Testis (tissue), 5 donors: ENCODE measurements at places on chromosomes 11 and 22.

DNA sequence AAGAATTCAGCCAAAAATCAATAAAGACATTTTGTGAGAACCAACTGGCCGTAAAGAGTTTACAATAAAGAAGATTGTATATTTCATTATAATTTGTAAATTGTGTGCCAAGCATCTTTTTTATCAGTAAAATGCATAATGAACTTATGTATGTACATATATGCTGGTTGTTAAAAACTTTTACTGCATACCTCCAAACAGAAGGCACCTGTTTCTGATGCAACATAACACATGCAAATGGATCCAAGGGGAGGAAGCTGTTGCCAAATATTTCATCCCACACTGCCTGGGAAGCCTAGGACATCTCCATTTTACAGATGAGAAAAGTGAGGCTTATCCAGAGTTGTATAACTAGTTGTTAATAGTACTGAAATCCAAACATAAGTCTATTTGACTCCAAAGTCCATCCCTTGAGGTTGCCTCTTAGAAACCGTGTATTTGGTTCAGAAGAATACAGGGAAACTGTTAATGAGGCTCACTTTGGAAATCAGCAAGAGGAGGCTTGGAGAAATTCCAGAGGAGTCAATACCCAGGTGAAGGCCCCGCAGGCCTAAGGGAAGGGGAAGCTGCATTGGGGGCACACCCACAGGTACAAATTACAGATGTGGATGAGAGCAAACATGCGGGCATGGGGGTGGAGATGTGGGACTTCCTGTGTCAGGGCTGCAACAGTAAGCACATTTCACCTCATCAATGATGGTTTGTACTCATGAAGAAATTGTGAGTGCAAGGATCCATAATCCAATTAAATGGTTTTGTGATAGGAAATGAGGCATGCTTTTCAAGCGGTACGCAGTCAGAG, 51.1 kb downstream of the RCN1 start:
- no peak for DNase-seq

DNA sequence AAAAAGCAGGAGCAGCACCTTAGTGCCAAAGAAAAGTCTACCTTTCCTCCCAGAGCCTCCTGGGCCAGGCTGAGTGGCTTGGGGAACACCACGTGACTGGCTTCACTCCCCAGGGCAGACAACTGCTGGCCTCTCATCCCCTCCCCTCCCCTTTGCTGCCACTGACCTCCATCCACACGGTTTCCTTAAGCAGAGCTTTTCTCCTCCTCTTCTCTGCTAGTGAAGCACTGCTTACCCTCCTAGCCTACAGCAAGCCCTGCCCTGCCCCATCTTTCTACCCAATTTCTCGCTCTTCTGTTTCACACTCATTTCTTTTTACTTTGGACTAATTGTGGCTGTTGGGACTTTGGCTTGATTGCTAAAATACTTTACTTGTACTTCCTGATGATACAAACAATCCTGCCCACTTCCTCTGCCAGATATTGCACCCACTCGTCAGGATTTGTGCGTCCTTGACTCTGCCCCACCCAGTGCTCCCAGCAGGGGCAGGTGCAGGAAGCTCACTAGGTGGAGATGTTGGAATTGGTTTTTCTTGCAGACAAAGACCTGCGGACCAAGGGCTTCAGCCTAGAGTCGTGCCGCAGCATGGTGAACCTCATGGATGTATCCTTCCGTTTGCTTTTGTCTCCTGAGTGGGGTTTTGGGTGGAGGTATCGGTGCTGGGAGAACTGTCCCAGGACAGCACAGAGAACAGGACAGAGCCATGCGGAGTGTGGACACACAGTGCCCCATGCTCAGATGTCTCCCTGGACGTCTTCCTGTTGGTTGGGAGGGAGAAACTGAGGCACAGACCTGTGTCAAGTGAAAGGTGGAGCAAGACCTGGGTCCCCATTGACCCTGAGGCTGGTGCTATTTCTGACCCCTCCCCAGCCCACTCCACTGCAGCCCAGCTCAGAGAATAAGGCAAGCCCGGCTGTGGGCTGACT, 27.3 kb downstream of the CAPN1 start:
- DNase-seq, result no peak

DNA sequence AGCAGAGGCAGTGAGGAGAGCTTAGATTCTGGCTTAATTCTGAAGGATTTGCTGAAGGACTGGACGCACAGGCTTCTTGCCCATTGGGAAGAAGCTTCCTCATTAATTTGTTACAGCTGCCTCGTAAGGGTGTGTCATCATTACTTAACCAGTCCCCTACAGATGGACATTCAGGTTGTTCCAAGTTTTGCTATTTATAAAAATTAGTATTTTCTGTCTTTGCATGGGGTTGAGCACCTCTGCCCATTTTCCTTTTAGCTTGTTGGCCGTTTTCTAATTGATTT, 38.1 kb downstream of the CAPN1 start:
- DNase-seq, result no peak

GRCh38 chr11:16933291-16933690, 80.9 kb downstream of the PLEKHA7 start:
- no peak for DNase-seq

GRCh38 chr11:15607361-15608036, 492.8 kb downstream of the INSC start:
- no peak for DNase-seq

DNA sequence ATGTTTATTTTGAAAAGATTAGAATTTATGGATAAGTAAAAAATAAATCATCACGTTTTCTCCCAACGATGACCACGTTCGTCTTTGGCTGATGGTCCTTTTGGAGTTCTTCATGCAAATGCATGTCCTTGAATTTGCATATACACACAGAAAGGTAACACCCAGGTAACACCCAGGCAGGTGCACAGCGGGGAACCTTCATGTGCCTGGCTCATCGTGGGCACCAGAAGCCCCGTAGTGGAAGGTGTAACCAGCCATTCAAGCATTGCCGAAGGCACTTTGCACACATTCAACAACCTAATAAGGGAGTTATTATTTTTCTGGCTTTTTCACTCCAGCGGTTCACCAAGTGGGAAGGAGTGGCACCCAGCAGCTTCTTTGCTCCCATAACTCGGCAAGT, 404.6 kb downstream of the TBC1D22A start:
- no peak for DNase-seq

DNA sequence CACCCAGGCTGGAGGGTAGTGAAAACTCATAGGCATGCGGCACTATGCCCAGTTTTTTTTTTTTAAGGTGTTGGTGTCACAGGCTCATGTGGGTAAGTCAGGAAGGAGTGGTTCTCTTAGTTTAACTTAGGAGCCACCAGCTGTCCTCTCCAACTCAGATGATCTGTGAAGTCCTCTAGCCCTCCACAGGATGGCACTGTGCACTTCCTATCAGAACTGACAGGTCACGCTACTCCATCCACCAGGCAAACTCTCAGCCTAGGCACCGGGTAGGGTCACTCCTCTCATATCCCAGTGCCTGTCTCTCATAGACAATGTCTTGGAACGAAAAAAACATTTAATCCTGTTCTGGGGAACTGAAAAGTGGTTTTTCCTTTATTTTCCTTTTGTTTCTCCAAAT, 16.5 kb downstream of the NAP1L4 start:
- peak; percentile 58 for DNase-seq

DNA sequence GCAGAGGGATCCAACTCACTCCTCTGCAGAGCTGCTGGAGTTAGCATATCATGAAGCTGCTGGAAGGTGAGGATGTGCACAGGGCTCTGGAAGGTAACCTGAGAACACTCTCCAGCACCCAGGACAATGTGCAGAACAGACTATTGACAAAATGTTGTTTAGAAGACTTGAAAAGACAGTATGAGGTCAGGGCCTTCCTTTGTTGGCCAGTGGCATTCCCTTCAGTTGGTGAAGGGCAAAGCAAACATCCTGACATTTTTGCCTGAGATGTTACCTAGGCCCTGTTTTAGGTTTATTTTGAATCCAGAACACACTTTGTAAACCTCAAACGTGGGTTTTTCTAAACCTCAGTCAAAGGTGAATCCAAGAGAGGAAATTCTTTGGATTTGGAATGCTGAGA, 67.8 kb downstream of the DEPDC5 start:
- DNase-seq, result no peak

DNA sequence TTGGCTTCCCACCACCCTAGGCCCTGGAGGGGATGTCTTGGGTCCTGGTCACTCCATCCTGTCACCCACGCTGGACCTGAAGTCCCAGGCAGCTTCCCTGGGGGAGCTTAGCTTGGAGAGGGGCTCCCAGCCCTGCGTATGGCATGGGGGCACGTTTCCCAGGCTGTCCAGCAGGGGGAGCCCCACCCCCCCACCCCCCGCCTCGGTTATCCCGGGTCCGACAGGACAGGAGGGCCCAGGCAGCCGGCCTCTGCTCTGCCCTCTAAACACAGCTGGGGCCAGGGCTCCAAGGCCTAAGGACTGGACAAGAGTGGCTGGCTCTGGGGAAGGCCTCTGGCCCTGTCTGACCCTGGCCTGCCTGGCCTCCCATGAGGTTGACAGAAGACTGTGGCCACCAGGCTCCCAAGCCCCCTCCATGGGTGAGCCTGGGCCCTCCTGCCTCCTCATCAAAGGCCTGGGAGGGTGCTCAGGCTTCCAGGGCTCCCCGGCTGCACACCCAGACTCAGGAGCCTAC, 104.8 kb downstream of the NECTIN1 start:
- DNase-seq, result no peak

GRCh38 chr22:30444632-30445437, 19.3 kb downstream of the MTFP1 start:
- peak; percentile 77 for DNase-seq

- DNase-seq, result no peak
Measured at GRCh38 chr22:39317775-39318506, 1.5 kb downstream of the RPL3 start.

- no peak for DNase-seq
Measured at GRCh38 chr11:125514336-125515101, 18.5 kb upstream of the FEZ1 start.

- no peak for DNase-seq
Measured at GRCh38 chr11:107857550-107858216, 904 bp downstream of the SLC35F2 start.
